ENCODE measurements at places on chromosomes 13 and 19.

DNA sequence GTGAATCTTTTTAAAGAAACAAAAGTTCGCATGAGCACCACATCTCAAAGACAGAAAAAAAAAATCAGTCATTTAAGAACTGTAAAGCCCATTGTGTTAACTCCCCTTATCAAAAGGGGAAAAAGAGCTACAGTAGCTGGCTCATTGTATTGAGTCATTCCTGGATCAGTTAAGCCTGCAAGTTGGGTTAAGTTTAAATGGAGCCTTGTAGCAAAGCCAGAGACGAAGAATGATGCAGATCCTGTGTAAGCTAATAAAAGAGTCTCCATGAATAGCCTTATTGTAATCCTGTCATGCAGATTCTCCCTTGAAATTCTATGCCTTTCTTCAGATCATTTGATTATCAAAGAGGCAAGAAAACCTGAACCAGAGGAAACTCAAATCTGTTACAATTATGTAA, 83.8 kb downstream of the CRYL1 start:
- peak; percentile 45 for DNase-seq

GRCh38 chr13:43307921-43308433, 284.6 kb downstream of the DNAJC15 start:
- DNase-seq, result peak; percentile 59

DNA sequence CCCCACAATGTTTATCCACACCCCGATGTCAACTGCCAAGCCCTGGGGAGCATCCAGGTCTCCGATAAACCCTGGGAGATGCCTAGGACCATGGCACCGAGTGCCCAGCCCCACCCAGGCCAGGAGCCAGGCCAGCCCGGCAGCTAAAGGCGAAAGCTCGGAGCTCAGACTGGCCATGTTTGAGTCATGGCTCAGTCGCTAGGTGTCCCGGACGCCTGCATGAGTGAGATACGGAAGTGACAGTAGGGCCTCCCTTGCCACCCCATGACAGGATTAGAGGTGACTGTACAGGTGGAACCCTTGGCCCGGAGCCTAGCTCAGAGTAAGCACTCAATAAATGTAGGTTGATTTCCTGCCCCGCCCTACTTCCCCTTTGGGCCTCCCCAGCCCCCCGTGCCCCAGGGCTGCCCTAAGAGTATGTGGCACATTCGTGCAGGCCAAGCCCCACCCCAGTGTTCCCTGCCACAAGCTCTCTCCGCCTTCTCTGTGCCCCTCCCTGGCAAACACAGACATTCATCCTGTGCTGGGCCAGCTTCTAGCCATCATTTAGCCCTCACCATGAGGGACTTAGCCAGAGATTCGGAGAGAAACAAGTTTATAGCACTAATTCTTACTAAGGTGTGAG, 5.8 kb upstream of the TPM4 start:
- DNase-seq, result no peak

DNA sequence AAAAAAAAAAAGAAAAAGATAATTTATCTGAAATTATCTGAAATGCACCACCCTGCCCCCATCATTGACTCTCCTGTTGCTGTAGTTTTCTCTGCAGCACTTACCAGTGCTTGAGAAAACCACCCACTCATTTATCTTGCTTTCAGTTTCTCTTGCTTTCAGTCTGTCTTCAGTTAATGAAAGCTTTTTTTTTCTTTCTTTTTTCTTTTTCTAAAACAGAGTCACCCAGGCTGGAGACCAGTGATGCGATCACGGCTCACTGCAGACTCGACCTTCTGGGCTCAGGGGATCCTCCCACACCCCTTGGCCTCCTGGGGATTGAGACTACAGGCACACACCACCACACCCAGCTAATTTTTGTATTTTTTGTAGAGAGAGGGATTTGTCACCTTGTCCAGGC, 4.3 kb upstream of the ACP5 start:
- no peak for DNase-seq

- DNase-seq, result no peak
Observed at GRCh38 chr19:35090506-35091214, 25.0 kb upstream of the FXYD3 start.

- DNase-seq, result no peak
Observed at GRCh38 chr13:98752467-98753290, at the start of gene SLC15A1. SLC15A1 (minus strand) TSS chr13:98752672; CDS start chr13:98752598, 74 bp downstream.

DNA sequence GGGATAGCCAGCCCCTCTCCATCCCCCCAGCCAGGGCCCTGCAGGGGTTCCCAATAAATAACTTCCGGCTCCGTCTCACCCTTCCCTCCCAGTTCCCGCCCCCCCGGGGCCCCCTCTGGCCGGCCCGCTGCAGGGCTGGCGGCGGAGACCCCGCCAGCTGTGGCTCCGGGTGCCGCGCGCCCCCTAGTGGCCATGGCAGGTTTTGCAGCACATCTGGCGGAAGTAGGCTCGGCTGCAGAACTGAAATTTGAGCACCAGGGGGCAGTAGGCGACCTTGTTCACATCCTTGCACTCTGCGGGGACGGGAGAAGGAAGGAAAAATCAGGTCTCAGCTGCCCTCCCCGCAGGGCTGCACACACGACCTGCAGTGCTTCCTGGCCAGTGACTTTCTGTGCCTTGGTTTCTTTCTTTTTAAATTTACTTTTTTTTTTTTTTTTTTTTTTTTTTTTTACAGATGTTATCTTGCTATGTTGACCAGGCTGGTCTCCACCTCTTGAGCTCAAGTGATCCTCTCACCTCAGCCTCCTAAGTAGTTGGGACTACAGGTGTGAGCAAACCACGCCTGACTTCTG, 3.6 kb upstream of the MYO1F start:
- DNase-seq, result no peak

DNA sequence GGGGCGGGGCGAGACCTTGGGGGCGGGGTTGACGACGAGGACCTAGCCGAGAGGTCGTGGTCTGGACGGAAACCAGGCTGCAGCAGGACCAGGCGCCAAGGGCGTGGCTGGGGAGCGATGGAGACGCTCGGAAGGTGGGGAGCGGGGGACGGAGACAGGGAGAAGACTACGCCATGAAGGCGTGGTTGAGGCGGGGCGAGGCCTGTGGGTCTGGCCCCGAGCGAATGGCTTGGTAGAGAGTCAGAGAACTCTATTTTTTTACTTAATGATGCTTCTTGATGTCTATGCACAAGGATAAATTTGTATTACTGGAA, 674 bp upstream of the FBXL12 start:
- DNase-seq, result no peak

- peak; percentile 7 for DNase-seq
Observed at GRCh38 chr13:100484702-100485101, 103.9 kb downstream of the GGACT start.

DNA sequence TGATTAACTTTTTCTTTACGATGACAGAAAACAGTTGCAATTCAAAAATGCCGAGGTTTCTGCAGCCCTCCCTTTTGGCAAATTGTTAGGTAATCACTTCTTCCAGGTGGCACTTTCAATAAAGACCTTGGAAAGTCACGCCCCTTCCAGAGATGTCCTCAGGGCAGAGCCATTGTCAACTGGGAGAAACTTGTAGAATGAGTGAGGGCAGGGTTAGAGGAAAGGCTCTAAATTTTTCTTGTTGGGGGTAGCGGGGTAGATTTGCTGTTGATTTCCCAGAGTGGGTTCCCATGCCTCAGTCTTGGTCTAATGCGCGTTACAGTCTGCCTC, 421.1 kb downstream of the FGF9 start:
- DNase-seq, result no peak

- DNase-seq, result peak; percentile 95
Observed at GRCh38 chr13:45332036-45332830, 8.8 kb downstream of the TPT1 start.

DNA sequence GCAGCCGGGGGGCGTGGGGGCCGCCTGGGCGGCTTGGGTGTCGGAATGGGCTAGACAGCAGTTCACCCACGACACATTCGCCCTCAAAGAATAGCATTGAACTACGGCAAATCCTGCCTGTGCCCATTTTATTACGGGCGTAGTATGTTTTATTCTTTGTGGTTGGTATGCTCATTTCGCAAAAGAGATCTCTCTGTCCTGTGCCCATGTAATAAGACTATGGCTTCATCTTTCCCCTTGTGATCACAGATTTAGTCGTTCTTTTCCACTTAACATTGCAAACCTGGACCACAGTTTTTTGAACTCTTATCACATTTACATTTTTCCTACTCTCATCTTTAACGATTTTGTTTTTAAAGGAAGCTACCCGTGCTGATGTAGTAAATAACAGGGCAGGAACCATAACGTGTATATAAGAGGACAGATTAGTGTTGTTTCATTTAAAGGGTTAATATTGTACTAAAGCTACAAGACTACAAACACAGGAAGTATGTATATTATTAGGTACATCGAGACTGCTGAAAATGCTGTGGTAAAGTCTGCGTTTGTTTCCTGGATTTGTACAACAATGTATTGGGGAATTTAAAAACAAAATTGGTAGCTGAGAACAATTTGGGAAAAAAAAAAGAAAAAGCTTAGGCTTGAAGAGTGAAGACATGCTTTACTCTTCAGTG, 3.2 kb upstream of the MYCBP2 start:
- no peak for DNase-seq

DNA sequence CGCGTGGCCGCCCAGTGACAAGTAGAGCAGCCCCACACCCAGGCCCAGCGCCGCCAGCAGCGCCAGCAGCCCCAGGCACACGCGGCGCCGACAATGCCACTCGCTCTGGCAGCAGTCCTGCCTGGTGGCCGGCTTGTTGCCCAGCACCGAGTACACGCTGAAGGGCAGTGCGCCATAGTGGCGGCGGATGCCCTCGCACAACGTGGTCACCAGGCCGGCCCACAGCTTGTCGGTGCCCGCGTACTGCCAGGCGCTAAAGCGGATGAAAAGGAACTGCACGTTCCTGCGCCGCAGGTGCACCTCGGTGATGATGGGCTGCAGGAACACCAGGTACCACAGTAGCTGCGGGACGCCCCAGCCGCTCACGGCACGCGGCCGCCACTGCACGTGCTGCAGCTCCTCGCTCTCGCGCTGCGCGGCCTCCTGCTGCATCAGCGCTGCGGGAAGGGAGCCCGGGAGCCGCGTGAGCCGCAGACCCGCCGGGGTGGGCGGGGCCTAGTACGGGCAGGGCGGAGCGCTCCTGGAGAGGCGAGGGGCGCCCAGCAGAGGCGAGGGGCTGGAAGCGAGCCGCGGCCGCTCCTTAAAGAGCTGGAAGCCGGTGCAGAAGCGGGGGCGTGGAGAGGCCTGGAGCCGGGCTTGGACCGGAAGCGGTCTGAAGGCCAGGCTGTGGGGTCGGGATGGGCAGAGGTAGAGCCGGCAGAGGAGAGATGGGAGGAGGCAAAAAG, 7.3 kb downstream of the NKPD1 start:
- DNase-seq, result no peak

DNA sequence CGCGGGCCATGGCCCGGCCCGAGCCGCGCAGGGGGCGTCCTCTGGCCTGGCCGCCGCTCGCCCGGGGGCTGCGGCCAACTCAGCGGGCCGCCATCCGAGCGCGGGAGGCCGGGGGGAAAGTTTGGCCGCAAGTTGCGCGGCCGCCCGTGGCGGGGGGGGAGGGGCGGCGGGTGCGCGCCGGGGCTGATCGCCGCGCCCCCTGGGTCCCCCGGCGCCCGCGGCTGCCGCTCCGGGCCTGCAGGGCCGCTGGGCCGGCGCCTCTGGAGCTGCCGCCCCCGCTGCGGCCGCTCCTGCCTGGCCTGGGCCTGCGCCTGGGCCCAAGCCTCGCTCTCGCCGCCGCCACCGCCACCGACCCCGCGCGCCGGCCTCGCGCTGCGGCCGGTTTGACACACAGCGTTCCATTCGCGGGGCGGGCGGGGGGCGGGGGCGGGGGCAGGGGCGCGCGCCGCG, at the start of gene NR2F6:
Gene NR2F6 (minus strand): TSS at position 385 of the 450 bp plus-strand sequence. CDS start 699 bp downstream, outside the sequence.
- no peak for DNase-seq

DNA sequence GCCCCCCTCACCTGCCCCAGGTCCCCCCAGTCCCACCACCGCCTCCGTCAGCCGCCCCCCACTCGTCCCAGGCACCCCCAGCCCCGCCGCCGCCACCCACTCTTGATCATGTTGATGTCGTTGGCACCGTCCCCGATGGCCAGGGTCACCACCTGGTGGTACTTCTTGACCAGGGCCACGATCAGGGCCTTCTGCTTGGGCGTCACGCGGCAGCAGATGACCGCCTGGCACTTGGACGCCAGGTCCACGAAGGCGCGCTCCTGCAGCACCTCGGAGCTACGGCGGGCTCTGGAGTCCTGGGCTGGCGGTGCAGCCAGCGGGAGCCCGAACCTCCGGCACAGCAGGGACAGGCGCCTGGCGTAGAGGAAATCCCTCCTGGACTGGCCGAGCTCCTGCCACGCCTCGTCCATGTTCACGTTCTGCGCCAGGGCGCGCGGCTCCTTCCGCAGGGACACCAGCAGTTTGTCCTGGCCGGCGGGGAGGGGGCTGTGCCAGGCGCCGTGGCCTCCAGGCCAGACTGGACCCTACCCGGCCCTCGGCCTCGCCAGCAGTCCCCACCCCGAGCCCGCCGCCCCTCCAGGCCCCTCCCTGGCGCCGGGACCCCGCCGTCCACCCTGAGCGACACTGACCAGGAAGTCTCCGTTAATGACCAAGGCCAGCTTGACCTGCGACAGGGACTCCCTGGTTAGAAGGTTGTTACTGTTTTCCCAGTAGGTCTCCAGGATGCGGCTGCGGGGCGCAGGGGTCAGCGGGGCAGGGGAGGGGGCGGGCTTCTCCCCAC, 22.6 kb downstream of the ATP8B3 start:
- no peak for DNase-seq

DNA sequence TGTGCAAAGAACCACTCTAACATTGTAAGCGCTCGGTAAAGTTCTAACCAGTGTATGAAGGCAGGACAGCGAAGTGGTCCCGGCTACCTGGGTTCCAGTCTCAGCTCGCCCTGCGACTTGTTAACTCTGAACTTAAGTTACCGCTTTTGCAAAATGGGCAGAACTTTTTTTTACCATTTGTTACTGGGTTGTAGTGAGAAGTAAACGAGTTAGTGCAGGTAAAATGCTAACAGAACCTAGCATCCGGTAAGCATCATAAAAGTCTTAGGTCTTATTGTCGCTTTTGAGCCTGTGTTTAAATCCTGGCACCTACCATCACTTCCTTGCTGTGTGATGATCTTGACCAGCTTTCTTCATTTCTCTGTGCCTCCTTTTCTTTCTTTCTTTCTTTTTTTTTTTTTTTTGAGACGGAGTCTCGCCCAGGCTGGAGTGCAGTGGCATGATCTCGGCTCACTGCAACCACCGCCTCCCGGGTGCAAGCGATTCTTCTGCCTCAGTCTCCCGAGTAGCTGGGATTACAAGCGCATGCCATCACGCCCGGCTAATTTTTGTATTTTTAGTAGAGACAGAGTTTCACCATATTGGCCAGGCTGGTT, 734 bp upstream of the TRMT1 start:
- no peak for DNase-seq

- no peak for DNase-seq
Observed at GRCh38 chr19:1373534-1374249, 10.0 kb upstream of the NDUFS7 start.

All from AG09309 (cell line).